Right renal cortex interstitium (tissue), 3 donors: ENCODE measurements at places on chromosomes 11 and 22. TPM values are rescaled to one million over a fixed set of nuclear protein-coding genes. Genes with fewer than 3 reads are reported as not detected.

Gene MPPED1
- polyA plus RNA-seq, result 0.76 TPM

GRCh38 chr22:20036535-20037392, 15.9 kb downstream of the TANGO2 start:
- DNase-seq, result no peak

- no peak for DNase-seq
Observed at GRCh38 chr11:56885177-56885576, 103.5 kb upstream of the OR5AK2 start.

GRCh38 chr11:16977136-16977993, 36.8 kb downstream of the PLEKHA7 start:
- DNase-seq, result no peak

GRCh38 chr11:15119352-15119751, 4.6 kb downstream of the INSC start:
- no peak for DNase-seq

- no peak for DNase-seq
Observed at GRCh38 chr22:32712644-32713355, 88.7 kb upstream of the TIMP3 start.
